HepG2 (cell line): ENCODE measurements at places on chromosomes 13 and 19. TPM values are rescaled to one million over a fixed set of nuclear protein-coding genes. Genes with fewer than 3 reads are reported as not detected.

SHISA7 gene
- not detected in 2 replicates for total RNA-seq

DNA sequence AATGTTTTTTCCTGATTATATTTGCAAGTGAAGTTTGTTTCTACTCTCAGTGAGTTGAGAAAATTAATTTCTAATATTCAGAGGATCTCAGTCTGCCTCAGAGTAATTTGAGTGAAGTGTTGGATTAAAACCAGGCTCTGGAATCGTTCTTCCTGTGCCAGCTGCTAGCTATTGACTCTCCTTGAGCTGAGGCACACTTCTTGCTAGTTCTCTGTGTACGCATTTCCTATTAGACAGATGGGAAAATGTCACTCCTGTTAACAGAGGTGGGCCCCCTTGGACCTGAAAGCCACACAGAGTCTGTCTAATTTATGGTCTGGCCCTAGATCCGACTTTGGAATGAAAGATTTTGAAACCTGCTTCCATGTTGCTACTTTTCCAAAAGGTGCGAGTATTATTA lies 107.6 kb upstream of the RNF113B start:
- no peak overlapping the region for H3K27ac ChIP-seq
- peaks cover 8% of the 10 kb centered on the region for H3K36me3 ChIP-seq
- no peaks in the 10 kb centered on the region for H3K27me3 ChIP-seq
- DNase-seq: no peak

GRCh38 chr19:916645-917322 lies 349 bp upstream of the KISS1R start:
- no peaks in the 10 kb centered on the region for H3K27me3 ChIP-seq
- H3K4me1 ChIP-seq: peaks cover 21% of the 10 kb centered on the region
- DNase-seq: peak; percentile 56
- peak overlapping the region; percentile 96 for H3K4me3 ChIP-seq
- H3K27ac ChIP-seq: peak overlapping the region; percentile 71
- H3K36me3 ChIP-seq: no peaks in the 10 kb centered on the region

- H3K36me3 ChIP-seq: no peaks in the 10 kb centered on the region
- peaks cover 5% of the 10 kb centered on the region for H3K4me1 ChIP-seq
- no peak for DNase-seq
- peaks cover 10% of the 10 kb centered on the region; the same call in 1 of the 3 replicates for H3K27me3 ChIP-seq
- H3K27ac ChIP-seq: no peak overlapping the region
- no peak overlapping the region for H3K4me3 ChIP-seq
These were observed 799 bp upstream of the C1QTNF9B start for GRCh38 chr13:23898101-23898500.

DNA sequence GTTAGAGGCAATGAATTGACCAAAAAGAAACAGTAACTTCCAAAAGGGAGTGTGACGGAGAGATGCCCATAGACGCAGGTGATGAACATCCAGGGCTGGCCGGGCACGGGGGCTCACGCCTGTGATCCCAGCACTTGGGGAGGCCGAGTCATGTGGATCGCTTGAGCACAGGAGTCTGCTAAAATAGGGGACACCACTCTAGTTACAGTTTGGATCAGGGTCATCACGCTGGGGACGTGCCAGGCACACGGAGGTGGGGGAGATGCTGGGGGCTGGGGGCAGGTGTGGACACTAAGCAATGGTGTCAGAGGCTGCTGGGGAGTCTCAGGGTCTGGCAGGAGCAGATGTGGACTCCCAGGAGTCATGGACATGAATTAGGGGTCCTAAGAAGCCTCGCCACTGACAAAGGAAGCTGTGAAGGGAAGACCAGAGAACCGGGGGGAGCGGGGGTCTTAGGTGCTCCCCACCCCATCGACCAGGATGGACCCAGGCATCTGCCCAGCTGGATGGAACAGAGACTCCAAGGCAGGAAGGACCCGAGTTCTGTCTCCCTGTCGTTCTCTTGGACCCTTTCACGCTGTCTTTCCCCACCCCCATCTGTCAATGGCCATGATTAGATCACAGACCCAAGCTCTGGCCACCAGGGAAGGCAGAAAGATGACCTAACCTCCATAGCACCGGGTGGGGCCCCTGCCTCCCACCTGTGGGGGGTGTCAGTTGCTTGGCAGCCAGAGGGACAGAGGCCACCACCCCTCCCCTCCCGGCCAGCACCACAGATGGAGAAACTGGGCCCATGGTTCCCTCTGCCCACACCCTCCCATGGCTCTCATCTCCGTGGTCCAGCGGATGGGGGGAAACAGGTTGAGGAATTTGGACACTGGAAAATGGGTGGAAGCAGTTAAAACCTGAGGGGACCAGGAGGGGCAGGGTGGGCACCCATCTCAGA lies 19.6 kb downstream of the CCDC8 start:
- no peak overlapping the region for H3K27ac ChIP-seq
- no peaks in the 10 kb centered on the region for H3K27me3 ChIP-seq
- DNase-seq: no peak
- H3K4me1 ChIP-seq: no peaks in the 10 kb centered on the region

GRCh38 chr19:3543150-3544057 lies 4.4 kb downstream of the TEKTIP1 start:
- DNase-seq: no peak
- H3K36me3 ChIP-seq: peaks cover 10% of the 10 kb centered on the region; the same call in 1 of the 3 replicates
- H3K4me1 ChIP-seq: no peaks in the 10 kb centered on the region
- no peak overlapping the region for H3K27ac ChIP-seq

NCAN gene
- not detected in 2 replicates for total RNA-seq

GRCh38 chr19:45643024-45643926 lies 4.1 kb upstream of the EML2 start:
- peak; percentile 64 for DNase-seq
- H3K36me3 ChIP-seq: no peaks in the 10 kb centered on the region
- H3K4me3 ChIP-seq: peak overlapping the region; percentile 67
- peaks cover 9% of the 10 kb centered on the region; the same call in 2 of the 3 replicates for H3K27me3 ChIP-seq
- peaks cover 68% of the 10 kb centered on the region for H3K4me1 ChIP-seq

DNA sequence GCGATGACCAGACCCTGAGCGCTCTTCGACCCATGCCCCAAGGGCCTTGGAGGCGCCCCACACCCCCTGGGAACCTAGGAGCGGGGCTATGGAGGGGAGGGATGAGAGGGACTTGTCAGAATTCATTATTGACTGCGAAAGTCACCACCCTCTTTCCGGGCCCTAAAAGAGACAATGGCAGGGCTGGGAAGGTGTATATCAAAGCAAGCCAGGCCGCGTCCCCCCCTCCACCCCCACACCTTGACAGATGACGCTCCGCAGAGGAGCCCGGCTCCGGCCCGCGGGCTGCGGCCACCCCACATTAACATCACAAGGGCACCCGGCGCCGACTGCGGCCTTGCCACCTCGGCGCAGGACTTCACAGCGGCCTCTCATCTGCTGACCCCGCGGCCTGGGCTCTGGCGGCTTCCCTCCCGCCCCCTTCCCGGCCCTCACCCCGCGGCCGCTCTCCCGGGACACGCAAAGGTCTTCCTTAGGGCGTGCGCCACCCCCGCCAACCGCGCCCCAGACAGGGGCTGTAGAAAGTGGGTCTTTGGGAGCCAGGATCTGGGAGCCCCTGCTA lies 2.4 kb downstream of the CDX2 start:
- no peak for DNase-seq
- H3K4me3 ChIP-seq: no peak overlapping the region
- no peak overlapping the region for H3K27ac ChIP-seq
- H3K36me3 ChIP-seq: no peaks in the 10 kb centered on the region

- H3K4me3 ChIP-seq: no peak overlapping the region
- no peak for DNase-seq
- H3K27ac ChIP-seq: no peak overlapping the region
- H3K4me1 ChIP-seq: peaks cover 9% of the 10 kb centered on the region; the same call in 1 of the 2 replicates
- H3K36me3 ChIP-seq: no peaks in the 10 kb centered on the region
These were observed 296.5 kb downstream of the NDFIP2 start for GRCh38 chr13:79777504-79777903.

DNA sequence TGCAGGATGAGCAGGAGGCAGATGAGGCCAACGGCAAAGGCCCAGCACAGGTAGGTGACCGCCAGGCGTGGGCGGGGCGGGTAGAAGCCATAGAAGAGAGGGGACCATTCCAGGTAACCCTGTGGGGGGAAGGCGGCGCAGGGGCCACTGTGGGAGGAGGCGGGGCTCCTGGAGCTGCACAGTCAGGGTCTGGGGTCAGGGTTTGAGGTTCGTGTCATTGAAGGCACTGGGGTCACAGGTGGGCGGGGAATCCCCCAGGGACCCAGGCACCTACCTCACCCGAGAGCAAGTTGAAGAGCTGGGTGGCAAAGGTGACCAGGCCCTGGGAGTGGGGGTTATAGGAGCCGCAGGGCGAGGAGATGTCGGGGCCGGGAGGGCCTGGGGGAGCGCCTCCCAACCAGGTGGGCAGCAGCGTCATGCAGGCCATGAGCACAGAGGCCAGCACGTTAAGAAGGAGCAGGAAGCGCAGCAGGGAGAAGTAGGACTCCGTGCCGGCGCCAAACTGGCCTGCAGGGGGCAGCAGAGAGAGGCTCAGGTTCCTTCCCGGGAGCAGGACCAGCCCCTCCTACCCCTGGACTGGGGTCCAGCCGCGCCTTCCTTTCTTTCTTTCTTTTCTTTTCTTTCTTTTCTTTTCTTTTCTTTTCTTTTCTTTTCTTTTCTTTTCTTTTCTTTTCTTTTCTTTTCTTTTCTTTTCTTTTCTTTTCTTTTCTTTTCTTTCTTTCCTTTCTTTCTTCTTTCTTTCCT lies 4.6 kb downstream of the TMC4 start:
- H3K4me3 ChIP-seq: peak overlapping the region; percentile 30; the same call in 1 of the 2 replicates
- no peaks in the 10 kb centered on the region for H3K27me3 ChIP-seq
- DNase-seq: peak; percentile 71
- peaks cover 12% of the 10 kb centered on the region; the same call in 1 of the 2 replicates for H3K4me1 ChIP-seq

DNA sequence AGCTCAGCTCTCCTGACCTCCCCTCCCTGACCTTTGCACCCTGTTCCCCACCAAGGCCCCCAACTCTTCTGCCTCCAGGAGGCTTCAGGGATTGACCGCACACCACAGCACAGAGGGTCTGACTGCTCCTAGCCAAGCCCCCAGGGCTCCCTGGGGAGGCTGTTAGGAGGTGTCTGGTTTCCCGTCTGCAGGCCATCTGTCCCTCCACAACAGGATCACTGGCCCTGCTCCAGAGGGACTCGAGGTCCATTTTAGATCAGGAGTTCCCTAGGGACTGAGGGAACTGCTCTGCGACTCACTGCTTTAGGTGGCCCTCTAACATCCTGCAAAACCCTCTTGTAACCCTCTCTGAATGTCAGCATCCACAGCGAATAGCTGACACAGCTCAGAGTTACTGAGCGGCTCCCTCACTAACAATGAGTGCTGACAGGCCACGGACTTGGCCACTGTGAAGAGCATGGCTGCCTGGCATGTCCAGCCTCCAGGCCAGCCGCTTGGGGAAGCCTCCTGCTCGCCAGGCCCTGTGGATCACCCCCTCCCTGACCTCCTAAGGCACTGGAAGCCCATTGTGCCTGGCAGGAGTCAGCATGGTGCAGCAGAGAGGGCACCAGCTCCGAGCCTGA lies 17.7 kb downstream of the GRIK5 start:
- H3K36me3 ChIP-seq: no peaks in the 10 kb centered on the region
- H3K4me3 ChIP-seq: no peak overlapping the region
- peaks cover 5% of the 10 kb centered on the region for H3K4me1 ChIP-seq
- H3K27ac ChIP-seq: no peak overlapping the region
- no peak for DNase-seq

GRCh38 chr13:105329359-105329758 lies 1206.1 kb downstream of the EFNB2 start:
- no peak for DNase-seq
- H3K4me1 ChIP-seq: no peaks in the 10 kb centered on the region
- no peaks in the 10 kb centered on the region for H3K36me3 ChIP-seq
- no peaks in the 10 kb centered on the region for H3K27me3 ChIP-seq
- H3K27ac ChIP-seq: no peak overlapping the region
- no peak overlapping the region for H3K4me3 ChIP-seq

- H3K27ac ChIP-seq: no peak overlapping the region
- DNase-seq: no peak
- H3K36me3 ChIP-seq: no peaks in the 10 kb centered on the region
These were observed 44.3 kb downstream of the COLGALT1 start for GRCh38 chr19:17599780-17600179.
